HEK293T (cell line): ENCODE measurements at places on chromosomes 5 and 9.

GRCh38 chr9:107786561-107786960 lies 297.0 kb upstream of the KLF4 start:
- no peak for DNase-seq

GRCh38 chr5:112386766-112387165 lies 32.3 kb downstream of the EPB41L4A start:
- DNase-seq, result no peak

GRCh38 chr9:8365029-8365428 lies 565.5 kb upstream of the DMAC1 start:
- no peak for DNase-seq

DNA sequence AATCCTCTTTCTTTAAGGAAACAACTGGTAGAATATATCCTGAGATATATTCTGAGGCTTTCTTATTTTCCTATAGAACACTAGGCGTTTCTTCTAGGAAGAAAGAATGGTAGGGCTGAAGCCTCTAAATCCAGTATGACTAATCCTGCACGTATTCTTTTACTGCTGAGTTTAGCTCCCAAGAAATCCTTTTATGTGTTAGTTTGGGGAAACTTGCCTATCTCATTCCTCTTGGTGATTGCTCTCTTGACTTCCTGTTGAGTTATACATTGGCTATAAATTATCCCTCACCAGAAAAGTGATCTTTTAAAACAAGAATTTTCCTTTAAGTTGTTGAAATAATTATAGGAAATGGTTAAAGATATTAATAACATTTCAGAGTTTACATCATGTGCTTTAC lies 422.9 kb downstream of the TMEM161B start:
- DNase-seq, result no peak

DNA sequence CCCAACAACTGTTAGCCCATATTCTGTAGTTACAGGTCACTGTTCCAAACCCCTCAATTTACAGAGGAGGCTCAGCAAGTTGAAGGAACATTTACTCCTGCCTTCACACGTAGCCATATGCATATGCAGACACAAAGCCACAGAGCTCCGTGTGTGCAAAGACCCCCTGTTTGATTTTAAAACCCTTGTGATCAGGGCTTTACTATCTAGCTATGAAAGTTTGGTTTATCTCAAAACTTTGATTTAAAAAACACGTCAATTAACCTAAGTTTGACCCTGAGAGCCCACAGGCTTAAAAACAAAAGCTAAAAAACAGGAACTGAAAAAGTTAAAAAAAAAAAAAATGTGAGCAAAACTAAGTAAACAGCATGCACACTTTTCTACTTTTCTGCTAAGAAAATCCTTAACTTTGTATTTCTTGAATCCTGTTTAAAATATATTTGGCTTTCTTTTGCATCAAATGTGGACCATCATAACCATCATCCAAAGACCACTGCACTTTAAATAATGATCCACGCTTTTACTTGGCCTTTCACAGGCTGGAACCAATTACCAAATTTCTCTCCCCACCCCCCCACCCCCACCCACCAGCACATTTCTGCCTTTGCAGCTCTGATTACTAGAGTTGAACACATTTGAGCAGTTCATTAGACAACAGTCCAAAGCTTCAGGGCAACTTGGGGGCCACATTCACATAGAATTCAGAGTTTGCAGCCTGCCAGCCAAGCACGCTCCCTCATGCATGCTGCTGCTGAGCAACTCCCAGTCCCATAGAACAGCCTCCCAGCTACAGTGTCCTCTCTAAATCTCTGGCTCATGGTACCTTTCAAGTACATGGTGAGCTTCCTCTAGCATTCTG lies 128.8 kb upstream of the MAP3K1 start:
- DNase-seq, result no peak

DNA sequence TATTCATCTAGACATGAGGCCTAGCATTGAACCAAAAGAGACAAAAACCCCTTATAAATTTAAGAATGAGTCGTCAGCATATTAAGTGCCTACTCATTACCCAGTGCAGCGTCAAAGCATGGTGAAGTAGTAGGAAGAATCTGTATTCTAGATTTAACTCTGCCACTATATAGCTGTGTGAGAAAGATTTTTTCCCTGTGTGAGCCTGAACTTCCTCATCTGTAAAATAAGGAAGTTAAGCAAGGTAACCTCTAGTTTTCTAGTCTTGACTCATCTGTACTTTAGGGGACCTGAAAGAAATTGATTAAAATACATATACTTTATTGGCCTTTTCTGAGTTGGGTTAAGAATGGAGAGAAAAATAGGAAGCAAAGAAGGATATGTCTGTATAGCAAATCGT lies 82.1 kb upstream of the RUSC2 start:
- no peak for DNase-seq

DNA sequence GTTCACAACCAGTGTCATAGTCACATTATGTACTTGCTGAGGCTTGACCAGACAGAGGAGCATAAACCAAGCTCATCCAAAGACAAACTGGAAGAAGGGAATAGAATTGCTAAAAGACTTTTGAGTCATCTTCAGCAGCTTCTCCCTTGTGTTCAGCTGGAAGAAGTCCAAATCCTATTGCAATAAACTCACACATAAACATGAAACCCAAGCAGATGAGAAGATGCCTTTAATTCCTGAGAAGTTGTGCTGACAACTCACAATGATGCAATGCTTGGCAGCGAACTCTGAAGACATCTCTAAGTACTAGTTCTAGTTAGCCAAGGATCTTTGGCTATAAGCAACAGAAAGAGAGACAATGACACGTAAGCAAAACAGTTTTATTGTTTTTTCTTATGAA lies 642.1 kb downstream of the KCTD16 start:
- no peak for DNase-seq

- DNase-seq, result no peak
Measured at GRCh38 chr9:127347831-127348776, 48.9 kb upstream of the SLC2A8 start.

DNA sequence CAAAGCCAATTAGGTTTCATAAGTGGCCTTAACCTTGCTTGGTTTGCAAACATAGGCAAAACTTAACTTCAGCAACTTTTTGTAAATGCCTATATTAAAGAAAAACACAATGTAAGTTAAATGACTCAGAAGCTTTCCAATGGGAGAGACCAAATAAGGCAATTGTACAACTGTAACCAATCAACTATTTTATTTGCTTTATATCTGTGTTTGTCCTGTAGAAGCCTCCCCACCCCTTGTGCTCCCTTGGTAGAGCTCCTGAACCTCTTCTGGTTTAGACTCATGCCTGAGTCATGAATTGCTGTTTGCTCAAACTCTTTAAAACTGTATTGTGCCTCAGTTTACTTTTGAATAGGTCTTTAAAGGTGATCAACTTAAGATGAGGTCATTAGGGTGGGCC lies 3.0 kb upstream of the C1QTNF3 start:
- no peak for DNase-seq

DNA sequence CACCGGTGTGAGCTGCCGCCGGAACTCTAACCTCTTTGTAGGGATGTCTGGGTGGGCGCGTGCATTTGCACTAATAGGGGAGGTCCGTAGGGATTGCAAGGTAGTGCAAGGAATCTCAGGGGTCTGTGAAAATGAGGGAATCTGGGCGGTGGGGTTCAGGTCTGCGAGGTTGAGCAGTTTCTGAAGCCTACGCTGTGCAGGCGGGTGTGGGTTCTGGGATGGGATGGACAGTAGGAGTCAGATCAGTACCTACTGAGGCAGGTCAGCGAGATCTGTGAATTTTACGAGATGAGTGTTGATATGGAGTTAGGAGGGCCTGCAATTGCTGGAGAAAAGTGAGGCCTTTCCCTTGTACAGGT lies 856 bp upstream of the ATOSB start:
- no peak for DNase-seq

GRCh38 chr9:116750510-116750909 lies 63.4 kb downstream of the TRIM32 start:
- DNase-seq, result no peak

DNA sequence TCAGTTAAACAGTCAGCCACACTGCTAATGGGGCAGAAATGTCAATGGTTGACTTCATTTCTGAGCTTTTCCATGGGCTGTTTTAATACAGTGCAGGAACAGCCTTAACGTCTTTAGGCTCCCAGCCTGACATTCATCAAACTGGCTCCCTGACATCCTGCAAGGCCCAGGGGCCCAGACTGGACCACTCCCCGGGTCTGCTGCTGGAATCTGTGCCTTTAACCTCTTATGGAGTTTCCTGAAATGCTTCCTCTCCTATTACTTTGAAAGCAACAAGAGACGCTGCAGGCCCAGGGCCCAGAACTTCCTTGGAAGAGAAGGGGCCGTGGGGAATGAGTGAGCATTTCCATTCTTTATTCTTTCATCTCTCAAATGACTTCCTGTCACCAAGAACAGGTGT lies 216.8 kb upstream of the PANK3 start:
- DNase-seq, result no peak

GRCh38 chr9:3186751-3187150 lies 339.1 kb downstream of the RFX3 start:
- DNase-seq, result no peak

GRCh38 chr9:88809355-88810161 lies 181.7 kb upstream of the S1PR3 start:
- DNase-seq, result no peak

- DNase-seq, result no peak
Measured at GRCh38 chr9:21615018-21615417, 132.9 kb upstream of the IFNE start.

DNA sequence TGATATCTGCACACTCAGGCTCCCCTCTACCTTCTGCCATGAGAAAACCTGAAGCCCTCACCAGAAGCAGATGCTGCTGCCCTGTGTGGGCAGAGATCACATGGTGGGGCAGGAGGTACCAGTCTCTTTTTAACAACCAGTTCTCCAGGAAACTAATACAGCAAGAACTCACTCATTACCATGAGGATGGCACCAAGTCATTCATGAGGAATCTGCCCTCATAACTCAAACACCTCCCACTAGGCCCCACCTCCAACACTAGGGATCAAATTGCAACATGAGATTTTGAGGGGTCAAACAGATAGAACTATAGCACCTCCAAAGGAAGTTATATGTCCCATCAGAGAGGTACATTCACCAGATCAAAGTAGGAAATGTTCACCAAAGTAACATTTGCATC lies 136.3 kb upstream of the SHB start:
- no peak for DNase-seq

DNA sequence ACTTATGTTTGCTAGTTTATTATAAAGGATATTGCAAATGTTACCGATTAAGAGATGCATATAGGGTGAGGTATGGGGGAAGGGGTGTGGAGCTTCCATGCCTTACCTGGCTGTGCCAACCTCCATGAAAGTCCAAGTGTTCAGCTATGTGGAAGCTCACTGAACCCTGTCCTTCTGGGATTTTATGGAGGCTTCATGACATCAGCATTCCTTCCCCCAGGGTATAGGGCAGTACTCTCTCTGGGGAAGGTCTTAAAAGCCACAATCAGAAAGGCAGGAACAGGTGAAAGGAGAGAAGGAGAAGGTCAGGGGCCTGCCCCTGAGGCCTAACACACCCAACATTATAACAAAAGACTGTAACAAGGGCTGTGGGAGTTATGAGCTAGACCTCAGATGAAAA lies 592.6 kb downstream of the PDE4D start:
- DNase-seq, result no peak

GRCh38 chr5:97163790-97164285 lies 19.2 kb downstream of the RIOK2 start:
- DNase-seq, result no peak

DNA sequence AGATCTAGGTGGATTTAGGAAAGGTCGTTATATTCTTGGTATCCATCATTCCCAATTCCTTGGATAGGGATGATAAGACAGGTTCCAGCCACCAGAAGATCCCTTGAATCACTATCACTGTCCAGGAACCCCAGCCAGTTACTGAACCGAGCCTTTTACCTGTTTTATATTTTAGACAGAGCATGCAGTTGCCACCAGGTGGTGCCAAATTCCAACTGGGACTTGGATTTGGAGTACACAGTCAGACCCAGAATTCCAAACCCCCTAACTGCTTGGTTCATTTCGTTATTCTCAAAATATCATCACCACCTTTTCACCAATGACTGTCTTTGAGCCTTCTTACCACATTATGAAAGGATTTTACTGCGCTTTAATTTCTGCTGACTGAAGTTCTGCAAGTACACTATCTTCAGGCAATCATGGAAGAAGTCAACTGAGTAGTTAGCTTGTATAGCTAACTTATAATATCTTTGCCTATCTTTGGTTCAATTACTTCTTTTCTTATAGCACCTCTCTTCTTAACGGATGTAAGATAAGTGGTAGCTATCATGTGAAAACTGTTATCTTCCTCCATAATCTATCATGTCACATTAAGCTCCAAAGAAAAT lies 191.8 kb downstream of the PRR16 start:
- DNase-seq, result peak; percentile 34

DNA sequence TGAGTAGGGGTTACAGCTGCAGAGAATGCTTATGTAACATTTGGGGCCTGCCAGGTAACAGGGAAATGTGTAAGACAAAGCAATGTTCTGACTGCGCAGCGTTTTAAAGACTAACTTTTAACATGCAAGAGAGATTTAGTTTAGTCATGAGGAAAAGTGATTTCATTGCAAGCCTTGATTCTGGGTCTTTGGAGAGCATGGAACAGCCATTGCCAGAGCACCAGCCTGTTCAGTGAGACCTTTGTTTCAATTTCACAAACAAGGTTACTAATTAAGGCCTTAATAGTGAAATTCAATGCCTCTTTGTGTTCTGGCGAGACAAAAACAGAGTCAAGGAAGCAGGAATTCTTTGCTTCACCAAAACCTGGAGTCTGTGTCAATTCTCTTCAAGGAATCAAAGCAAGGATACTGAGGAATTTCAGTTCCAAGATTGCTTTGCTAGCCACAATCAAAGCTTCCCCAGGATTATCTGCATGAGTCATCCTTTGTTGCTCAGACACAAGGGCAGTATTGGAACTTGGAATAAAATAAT lies 14.4 kb downstream of the CKMT2 start:
- no peak for DNase-seq

DNA sequence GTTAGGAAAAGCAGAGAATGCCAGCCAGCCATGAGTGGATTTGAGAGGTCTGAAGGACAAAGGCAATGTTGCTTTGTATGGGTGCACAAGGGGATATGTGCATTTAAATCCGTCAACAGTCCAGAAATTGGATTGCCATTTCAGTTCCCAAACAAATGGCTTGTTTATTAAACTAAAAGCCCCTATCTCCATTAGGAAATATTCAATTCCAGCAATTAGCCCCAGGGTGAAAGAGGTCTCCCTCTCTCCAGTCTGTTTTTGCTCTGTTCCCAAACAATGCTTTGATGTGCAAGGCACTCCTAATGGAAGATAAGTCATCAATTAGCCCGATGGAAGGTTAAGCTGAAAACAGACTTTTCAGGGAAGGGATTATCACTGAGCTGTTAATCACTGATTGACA lies 101.3 kb downstream of the C9orf152 start:
- DNase-seq, result no peak

DNA sequence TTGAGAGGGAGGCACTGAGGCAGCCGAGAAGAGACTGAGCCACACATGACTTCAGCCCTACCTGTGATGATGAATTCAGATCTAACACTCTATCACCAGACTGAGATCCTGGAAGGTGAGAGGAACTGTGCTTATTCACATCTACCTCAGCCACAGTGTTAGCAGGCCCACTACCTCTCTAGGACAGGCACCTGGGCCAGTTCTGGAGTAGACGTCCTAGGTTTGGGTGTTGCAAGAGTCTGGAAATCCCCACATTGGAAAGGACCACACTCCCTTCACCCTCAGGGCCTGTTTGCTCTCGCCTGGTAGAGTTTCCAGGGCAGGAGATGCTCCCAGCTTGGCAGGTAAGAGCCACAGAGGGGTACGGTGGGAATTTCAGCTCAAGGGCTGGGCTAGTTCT lies 113.8 kb upstream of the CCL21 start:
- DNase-seq, result no peak
